ENCODE measurements at places on chromosomes 3 and 15.

- DNase-seq: no peak
These were observed 19.8 kb upstream of the ACAD9 start for GRCh38 chr3:128859630-128860029.

DNA sequence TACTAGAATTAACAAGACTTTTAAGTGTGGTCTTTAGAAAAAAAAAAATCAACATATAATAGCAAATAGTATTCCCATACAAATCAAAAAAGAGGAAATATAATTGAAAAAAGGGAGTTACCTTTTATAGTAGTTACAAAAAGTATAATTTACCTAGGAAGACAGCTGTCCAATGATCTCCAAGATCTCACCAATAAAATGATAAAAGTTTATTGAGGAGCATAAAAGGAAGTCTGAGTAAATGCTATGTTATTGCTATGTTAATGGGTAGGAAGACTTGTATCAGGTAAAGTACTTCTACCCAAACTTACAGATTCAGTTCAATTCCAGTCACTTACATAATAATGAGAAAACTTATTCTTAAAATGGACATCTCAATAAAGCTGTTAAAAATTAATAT lies 379.0 kb upstream of the TPM1 start:
- no peak for DNase-seq

- DNase-seq: no peak
These were observed 186.5 kb upstream of the GAP43 start for GRCh38 chr3:115436767-115437301.

- no peak for DNase-seq
These were observed 1042.1 kb downstream of the TUSC7 start for GRCh38 chr3:117751651-117752050.

DNA sequence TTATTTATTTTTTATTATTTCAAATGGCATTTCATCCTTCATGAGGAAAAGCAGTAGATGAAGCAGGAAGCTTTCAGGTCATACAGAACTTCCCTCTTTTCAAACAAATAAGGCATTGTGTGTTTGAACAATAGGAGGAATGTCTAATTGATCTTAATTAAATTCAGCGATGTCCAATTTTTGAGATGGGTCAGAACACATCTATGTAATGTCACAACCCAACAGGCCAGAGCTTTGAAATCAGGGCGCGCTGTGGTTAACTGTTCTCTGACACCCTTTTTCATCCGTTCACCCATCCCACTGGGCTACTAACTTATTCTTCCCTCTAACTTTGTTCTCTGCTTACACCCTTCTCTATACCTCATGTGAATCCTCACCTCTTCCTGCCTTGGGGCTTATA lies 510.5 kb downstream of the FOXP1 start:
- no peak for DNase-seq

DNA sequence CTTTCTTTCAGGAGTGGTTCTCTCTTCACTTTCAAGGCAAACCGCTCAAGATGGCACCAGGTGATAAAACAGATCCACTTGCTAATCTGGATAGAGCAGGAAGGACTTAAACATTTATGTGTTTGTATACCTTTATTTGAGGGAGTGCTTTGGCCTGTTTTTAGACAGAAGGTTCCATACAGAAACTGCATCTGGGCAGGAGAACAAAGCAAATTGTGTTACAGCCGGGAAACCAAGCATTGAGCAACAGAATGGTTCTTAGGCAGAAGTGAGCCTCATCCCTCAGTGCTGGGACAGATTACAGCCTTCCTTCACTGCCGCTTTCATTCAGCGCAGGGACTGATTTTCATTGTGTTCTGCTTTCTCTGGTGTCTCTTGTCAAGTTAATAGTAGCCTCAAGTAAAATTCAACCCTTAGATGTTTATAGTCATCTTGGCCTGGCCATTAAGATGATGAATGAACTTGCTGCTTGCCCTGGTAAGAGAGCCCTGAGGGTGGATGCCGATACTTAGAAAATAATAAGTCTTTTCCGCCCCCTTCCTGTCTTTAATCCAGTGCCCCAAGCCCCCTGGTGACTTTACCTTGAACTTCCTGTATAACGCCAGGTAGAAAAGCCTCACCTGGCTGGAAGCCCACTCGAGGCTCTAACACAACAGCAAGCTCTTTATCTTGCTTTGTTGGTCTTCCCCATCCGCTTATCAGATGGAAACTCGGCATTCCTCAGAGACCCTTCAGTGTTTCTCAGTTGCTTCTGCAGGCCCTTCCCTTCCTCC lies 168.0 kb upstream of the CTDSPL start:
- DNase-seq: no peak

DNA sequence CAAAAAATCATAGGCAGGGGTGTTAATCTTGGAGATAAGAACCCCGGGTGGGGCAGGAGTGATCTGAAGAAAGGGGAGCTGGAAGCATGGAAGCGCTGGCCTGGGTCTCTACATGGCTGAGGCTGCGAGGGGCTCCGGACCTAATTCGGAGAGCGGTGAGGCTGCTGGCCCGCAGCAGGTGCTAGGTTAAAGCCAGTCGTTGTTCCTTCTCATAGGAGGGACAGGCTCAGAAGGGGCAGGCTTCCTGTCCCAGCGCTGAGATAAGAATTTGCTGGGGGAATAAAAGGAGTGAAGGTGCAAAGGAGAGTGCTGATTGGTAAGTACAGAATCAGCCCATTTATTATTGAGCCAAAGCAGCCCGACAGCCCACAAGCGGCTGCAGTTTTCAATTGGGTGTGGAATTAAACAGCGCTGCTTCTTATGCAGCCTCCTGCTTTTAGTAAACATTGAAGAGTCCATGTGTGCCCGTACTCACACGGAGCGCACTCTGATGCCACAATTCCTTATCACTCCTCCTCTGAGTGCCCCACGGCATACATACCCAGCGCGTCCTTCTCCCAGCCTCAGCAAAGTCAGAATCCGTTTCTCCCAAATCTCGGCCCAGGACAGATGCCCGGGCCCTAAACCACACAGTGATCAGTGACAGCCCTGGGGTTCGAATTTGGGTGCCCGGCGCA lies 17.1 kb downstream of the CHST13 start:
- DNase-seq: no peak

- no peak for DNase-seq
These were observed 6.6 kb downstream of the CPNE9 start for GRCh38 chr3:9710174-9710739.

DNA sequence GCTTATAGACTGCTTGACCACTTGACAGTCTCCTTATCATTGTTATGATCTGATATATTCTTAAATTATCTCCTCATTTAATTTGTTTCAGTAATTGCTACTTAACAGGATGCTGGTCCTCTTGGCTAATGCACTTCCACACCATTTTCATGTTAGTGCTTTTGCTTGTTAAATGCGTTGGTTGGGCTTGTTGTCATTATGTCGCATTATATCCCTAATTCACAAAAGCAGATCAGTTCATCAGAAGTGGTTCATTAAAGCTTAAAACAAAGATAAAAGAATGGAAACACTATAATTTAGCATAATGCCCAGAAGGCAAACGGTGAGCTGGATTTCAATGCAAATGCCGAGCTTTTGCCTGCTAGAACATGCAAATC lies 17.1 kb upstream of the EHHADH start:
- no peak for DNase-seq

DNA sequence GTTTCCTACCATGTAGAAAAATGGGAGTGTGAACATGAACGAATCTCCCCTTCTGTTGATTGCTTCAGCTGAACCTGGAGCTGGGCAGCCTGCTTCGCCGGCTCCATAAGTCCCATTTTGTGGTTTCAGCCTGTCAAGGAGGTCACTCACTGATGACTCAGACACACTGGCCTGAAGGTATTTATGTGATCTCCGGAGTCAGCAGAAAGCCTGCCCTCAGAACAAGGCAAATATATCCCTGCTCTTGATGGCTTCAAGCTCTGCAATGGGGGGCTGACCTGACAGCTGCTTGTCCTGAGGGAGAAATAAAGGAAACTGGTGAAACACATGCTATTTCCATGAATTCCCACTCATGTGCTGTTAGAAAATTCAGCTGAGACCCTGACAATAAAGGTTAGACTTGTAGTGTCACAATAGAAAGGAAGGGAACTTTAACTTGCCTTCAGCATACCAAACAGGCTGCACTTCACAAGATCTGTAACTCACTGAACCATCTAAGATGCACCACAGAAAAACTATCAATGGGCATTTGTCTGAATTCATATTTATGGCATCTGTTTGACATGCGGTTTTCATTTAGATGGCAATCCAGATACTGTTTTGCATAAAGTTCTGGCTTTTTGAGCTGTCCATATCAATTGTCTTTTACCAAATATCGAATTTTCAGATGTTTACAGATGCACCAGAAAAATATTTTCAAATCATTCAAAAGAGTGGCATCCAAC lies 282.0 kb upstream of the VEPH1 start:
- no peak for DNase-seq

DNA sequence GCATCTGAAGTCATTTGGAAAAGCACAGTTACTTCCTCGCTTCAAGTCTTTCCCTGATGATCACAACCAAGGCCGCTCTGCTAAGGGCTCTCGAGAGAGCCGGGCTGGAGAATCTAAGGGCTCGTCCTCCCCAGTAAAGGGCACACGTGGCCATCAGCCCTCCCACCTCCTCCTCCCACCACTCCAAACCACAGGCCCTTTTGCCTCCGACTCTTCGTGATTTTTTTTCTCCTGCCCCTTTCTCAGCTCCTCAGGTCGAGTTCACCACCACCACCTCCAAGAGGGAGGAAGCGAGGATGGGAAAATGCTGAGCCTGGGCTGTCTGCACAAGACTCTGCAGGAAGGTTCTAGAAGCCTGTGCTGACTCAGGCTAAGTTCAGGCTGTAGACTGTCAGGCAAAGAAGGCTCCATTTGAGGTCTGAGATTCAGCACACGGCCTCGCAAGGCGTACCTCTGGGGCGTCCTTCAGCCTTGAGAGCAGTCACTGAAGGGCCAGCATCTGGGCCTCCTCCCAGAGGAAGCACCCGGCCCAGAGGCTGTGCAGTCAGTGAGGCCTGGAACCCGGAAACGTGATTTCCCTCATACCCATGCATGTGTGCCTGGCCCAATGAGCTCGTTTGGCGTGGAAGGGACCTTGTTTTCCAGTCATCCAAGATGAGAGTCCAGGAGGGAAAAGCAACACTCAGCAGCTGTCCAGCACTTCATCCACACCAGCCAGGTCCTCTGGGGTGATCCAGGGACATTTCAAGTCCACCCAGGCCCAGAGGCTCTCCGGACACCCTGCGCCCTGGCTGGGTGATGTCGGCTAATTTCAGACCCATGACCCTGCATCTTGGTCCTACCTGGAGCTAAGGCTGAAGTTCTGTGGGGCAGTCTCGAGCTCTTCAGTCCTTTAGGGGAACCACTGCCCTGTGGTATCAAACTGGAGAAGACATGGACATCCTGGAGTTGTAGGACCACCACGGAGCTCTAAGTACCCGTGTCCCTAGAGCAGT lies 196.8 kb downstream of the XXYLT1 start:
- no peak for DNase-seq

DNA sequence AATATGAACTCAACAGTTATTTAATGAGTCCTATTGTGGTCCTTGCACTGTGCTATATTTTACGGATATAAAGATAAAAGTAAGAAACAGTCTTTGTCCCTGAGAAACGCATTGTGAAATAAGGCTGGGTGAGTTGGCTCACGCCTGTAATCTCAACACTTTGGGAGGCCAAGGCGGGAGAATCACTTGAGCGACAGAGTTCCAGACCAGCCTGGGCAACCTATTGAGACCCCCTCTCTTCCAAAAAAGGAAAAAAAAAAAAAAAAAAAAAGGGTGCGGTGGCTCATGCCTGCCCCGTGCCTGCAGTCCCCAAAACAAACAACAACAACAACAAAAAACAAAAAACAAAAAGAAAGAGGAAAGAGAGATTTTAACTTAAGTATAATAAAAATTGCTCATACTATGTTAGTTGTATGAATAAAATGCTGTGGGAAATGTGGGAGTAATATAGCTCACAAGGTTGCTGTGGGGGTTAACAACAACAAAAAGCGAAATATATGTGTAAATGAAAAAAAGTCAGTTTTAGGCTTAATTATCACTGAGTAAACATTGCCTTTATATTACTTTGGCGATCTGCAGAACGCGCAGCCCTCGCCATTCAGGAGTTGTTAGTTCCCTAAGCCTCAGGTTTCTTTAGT lies 461 bp upstream of the FNDC3B start:
- no peak for DNase-seq

DNA sequence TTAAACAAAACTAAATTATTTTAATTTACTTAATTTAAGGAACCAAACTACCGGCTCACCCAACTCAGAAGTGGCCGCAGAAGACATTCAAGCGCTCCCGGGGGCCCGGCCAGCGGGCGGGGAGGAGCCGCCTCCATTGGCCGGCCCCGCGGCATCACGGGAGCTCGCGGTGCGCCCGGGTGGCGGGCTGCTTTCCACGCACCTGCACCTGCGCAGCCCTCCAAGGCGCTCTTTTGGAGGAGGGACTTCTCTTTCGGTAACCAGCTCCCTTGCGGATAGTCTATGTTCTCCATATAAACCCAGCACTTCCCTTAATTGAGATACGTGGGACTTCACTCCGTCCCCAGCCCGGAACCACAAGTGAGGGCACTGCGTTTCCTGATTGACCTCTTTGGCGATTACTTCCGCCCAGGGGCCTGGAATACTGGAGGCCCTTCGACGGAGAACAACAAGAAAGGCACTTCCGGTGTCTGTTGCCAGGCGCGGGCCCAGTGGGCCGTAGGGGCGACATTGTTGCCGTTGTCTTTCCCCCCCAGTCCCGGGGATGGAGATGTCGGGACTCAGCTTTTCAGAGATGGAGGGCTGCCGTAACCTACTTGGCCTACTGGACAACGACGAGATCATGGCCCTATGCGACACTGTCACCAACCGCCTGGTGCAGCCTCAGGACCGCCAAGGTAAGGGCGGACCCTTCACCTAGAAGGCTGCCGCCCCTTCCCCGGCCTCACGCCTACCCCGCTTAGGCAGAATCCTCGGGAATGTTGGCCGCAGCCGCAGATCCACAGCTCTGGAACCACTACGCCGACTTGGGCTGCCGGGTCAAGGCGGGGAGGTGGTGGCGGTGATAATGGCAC lies at the start of gene C3orf38:
Gene C3orf38, plus strand, starts transcription at position 451 of the 854 bp plus-strand sequence. Its CDS starts 94 bp downstream, at position 545.
- peak; percentile 74 for DNase-seq

GRCh38 chr3:137687181-137687879 lies 76.8 kb upstream of the SOX14 start:
- no peak for DNase-seq

DNA sequence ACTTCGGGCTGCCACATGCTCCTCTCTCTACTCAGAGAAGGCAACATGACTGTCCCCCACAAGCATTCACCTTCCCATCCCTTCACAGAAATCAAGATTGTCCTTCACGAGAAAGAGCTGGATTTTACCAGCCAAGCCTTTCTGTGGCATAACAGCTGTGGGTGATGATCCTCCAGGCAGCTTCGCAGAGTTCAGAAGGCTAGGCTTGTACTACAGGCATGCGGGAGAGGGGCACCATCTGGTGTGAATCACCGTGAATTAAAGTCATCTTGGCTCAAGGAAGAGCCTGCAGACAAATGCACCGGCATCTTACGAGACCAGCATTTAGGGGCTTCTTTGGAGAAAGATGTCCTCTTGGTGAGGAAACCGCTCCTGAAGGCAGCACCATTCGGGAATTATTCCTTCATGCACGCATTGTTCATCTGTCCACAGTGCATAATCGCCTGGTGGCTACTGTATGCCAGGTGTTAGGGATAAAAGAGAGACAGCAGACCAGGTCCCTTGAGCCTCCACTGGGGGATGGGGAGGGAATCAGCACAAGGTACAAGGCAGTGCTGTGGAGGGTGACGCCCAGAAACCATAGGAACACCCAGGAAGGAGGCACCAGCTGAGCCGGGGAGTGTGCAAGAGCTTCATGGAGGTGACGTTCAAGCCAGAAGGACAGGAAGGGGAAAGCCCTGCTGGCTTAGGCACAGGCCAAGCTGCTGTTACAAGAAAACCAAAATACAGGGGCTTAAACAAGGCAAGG lies 108.6 kb downstream of the TMEM266 start:
- no peak for DNase-seq

Measured in activated T-cell treated with anti-CD3 and anti-CD28 coated beads for 24 hours (primary cell).